ENCODE measurements at places on chromosomes 3 and 15.

DNA sequence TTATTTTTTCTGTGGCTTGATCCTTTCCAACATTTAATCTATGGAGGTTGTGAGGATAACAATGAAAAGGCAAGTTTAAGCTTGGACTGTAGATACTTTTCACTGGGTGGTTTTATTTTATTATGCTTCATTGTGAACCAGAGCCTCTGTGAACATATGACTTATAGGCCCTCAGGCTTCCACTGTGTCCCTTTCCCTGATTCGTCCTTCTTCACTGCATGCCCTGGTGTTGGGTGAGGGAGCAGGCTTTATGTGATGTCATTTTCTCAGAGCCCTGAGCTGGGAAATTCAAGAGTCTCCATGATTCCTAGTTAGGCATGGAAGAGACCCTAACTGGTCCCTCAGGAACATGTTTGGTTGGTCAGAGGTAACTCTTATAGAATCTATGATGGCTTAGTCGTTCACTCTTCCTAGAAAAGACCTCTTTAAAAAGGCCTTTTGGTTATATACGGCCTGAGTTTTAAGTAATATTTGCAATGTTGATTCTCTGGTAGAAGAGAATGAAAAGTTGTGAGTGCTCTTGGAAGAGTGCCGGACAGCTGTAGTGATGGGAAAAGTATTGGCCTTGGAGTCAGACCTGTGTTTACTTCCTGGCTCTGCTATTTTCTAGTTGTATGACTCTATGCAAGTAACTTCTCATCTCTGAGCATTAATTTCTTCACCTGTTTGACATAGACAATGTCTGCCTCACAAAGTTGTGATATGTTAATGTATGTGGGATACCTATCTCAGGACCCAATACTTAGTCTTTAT is 168.4 kb downstream of the LPP start:
- no peak for DNase-seq

DNA sequence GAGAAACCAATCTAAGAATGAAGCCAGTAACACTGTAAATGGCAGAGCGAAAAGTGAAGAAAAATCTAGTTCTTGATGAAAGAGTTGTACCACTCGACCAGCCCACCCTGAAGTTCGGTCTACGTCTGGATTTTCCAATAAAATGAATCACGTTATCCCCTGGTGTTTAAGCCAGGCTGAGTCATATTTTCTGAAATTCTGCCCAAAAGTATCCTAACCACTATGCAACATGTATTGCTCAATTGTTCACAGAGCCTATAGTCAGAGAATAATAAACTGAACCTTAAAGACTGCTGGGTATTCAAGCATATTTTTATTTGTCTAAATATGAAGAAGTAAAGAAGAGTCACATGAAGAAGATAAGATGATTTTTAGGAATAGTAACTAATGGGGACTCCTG is 245.7 kb downstream of the FGF12 start:
- no peak for DNase-seq

- DNase-seq, result no peak
These were observed 12.4 kb upstream of the MELTF start for GRCh38 chr3:197041875-197042488.

DNA sequence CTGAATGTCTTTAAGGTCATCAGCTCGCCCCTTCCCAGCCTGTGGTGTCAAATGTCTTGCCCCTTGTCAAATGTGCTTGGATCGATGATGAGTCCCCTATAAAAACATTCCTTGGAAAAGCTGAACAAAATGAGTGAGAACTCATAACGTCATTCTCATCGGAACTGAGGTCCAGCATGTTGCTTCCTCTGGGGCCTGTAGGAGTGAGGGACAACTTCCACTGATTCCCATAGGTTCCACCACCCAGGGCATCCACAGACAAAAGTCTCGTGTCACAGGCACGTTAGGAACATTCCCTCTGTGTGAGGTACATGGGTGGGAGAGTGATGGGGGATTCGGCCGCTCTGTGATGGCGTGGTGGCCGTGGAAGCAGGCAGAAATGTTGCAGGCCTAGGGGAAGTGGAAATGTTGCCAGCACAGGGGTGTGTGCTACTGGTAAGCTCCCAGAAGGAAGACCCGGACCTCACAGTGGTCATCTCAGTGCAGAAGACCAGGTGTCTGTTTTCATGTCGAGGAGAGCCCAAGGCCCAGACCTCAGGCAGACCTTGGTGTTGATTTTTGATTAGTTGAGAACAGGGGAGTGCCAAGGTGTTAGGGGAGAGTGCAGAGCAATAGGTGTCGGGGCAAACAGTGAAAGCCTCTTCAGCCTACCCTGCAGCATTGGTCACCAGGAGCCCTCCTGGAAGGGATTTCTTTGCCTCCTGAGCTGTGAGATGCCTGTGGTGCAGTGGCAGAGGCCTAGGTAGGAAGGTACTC is 96.8 kb downstream of the SNRPN start:
- no peak for DNase-seq

GRCh38 chr3:6657591-6657990 is 203.3 kb upstream of the GRM7 start:
- no peak for DNase-seq

DNA sequence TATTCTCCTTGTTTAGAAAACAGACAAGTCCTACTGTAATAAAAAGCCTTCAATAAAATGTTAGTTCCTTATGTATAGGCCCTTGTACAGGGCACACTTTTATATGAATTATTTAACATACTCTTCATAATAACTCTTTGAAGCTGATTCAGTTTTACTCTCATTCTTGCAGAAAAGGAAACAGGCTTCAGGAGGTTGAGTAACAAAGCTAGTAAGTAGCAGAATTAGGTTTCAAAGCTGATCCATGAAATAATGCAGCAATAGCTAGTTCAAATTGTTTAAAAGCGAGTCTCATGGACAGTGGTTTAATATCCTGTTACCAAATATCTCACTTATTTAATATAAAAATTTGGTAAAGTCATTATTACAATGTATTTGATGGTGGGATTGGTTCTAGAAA is 25.0 kb downstream of the TCF12 start:
- DNase-seq, result no peak

GRCh38 chr15:59232476-59232875 is 25.8 kb downstream of the LDHAL6B start:
- no peak for DNase-seq

- DNase-seq, result no peak
These were observed 135.1 kb downstream of the KCNMB2 start for GRCh38 chr3:178671377-178671776.

GRCh38 chr3:128409624-128410581 is 56.8 kb downstream of the DNAJB8 start:
- DNase-seq, result no peak

DNA sequence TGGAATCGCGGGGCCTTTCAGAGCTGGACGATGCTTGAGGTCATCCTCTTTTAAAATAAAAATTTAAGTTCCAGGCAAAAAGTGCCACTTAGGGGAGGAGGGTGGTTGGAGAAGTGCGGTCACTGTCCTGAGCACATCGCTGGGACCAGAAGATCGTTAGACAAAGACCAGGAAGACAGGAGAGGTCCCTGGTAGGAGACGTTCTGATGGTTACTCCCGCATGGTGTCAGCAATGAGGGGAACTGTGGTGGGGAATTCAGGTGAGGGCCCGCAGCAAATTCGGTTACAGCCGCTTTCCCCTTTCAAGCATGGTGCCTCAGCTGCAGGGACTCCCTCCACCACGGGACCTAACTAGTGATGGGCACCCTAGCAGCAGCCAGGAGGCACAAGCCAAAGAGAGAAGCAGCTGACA is 1.0 kb upstream of the ISY1 start:
- peak; percentile 33 for DNase-seq

- DNase-seq, result no peak
These were observed 151.4 kb upstream of the ARL6 start for GRCh38 chr3:97613139-97613538.

DNA sequence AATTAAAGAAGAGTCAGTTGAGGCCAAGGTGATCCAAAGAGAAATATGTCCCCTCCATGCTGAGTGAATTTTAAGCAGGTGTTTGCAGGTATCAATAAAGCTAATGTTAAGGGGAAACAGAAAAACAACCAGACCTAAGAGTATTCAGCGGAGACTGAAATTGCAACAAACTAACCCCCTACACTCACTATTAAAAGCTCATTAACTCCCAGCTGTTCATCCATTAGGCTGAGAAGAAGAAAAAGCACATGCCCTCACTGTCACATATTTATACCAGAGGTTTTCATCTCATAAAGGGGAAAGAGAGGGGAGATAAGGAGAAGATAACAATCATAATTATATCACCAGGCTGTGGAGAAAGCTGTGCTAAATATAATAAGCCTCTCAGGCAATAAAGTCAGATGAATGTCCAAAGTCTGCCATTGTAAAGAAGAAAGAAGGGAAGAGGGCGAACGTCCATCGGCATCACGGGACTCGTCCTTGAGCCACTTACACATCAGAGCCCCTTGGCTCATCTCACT is 145.2 kb downstream of the TAFA4 start:
- DNase-seq, result no peak

DNA sequence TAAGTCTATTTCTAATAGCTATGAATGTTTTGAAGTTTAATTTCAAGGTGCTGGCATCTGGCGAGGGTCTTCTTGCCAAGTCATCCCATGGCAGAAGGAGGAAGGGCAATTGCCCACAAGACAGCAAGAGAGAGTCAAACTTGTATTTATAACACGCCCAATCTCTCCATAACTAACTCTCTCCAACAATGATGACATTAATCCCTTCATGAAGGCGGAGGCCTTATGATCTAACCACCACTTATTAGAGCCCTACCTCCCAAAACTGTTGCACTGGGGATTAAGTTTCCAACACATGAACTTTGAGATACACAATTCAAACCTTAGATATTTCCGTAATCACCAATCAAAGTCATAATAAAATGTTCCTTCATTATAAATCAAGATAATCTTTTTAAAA is 406.9 kb downstream of the CNTN6 start:
- no peak for DNase-seq

- no peak for DNase-seq
These were observed 46.5 kb downstream of the NEK10 start for GRCh38 chr3:27322634-27323033.

- no peak for DNase-seq
These were observed 53.3 kb downstream of the ANXA2 start for GRCh38 chr15:60344461-60344860.

- DNase-seq, result no peak
These were observed 80.0 kb downstream of the AAGAB start for GRCh38 chr15:67174446-67174845.

- no peak for DNase-seq
These were observed 1.2 kb downstream of the SH3BP5 start for GRCh38 chr3:15331072-15331605.

DNA sequence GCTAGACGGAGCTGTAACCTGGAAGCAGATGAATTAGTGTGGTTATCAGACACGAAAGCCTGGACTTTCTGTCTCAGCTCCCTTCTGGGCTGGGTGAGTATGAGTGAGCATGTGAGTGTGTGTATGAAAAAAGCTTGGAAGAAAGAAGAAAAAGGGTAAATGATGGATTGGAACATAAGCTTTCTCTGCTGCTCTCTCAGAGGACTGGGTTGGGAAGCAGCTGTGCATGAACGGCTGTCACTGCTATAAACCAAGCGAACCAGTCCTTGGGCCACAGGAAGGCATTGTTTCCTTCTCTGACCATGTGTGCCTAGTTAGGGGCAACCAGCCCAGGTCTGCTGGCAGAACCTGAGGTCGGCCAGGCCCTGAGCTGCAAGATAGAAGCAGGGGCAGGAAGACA is 37.0 kb downstream of the UMPS start:
- no peak for DNase-seq

DNA sequence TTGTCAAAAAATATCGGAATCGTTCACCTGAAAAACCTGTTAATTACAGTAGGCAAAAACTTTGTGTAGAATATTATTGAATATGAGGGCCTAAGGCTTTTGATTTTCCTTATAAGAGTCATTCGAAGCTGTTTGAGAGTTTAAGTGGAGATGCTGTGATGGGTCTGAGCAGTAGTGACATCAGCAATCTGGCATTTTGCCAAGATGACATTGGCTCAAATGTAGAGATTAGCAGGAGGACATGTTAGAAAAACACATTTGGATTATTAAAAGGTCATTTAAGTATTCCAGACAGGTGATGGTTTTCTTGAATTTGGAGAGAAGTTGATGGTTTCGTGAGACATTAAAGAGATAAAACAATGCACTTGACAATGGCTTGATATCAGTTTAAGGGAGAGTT is 12.9 kb downstream of the OR5AC2 start:
- DNase-seq, result no peak

GRCh38 chr3:53457068-53457467 is 37.3 kb upstream of the CACNA1D start:
- DNase-seq, result no peak

Data from activated CD4-positive, alpha-beta memory T cell treated with anti-CD3 and anti-CD28 coated beads, Interleukin-2, amount 10 ng/mL, durations not matched to agents 7 days and 5 days (primary cell).